ENCODE measurements at places on chromosomes 3 and 15. TPM values are rescaled to one million over a fixed set of nuclear protein-coding genes. Genes with fewer than 3 reads are reported as not detected.

IL17RD gene
- 1.2 TPM for total RNA-seq

COL6A5 gene
- total RNA-seq: not detected

DNA sequence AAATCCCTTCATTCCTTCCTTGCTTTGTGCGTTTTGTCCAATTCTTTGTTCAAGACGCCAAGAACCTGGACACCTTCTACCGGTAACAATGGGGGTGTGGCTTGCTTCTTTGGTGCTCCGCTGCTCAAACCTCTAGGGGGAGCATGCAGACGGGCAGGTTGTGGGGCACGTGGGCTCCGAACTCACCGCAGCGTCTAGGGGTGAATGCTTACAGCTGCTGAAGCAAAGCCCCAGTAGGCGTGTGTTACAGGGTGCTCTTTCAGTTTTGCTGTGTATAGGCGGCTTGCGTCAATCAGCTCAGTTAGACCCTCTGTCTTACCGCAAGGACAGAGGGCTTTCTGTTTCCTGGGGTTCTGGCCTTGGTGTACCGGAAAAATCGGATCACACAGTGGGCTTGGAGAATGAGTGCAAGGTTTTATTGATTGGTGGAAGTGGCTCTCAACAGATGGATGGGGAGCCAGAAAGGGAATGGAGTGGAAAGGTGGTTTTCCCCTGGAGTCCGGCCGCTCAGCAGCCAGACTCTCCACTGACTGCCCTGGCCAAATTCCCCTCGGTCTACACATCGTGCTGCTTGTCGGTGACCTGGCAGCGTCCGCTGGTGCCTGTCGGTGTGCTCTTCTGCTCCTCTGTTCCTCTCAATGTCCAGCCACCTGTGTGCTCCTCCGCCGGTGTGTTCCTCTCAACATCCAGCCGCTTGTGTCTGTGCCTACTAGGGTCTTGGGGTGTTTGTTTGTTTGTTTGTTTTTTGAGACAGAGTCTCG, 1.2 kb upstream of the LRRC34 start:
- no peaks in the 10 kb centered on the region for H3K36me3 ChIP-seq
- DNase-seq: peak; percentile 7
- peak overlapping the region; percentile 43 for H3K4me3 ChIP-seq
- H3K27ac ChIP-seq: no peak overlapping the region
- peaks cover 6% of the 10 kb centered on the region for H3K4me1 ChIP-seq

DNA sequence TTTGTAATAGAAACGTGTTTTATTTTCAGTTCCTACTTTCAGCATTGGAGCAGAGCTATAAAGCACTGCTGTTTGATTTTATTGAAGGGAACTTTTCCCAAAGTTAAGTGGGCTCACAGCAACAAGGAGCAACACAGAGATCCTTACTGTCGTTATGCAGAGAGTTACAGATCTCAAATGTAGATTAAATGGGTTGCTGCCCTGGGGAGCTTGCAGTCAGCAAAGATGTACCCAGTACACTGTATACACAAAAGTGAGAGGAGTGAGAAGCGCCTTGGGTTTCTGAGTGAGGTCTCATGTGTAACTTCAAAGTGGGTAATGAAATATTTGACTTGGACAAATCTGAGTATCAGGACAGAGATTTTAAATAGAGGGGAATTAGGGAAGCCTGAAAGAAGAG, 47.7 kb downstream of the MED12L start:
- peaks cover 9% of the 10 kb centered on the region for H3K4me1 ChIP-seq
- H3K27me3 ChIP-seq: no peaks in the 10 kb centered on the region
- no peak for DNase-seq
- H3K36me3 ChIP-seq: no peaks in the 10 kb centered on the region
- no peak overlapping the region for H3K27ac ChIP-seq
- no peak overlapping the region for H3K4me3 ChIP-seq

GRCh38 chr15:93052090-93052879, 36.7 kb downstream of the RGMA start:
- H3K27ac ChIP-seq: no peak overlapping the region
- no peaks in the 10 kb centered on the region for H3K36me3 ChIP-seq
- DNase-seq: no peak
- H3K27me3 ChIP-seq: no peaks in the 10 kb centered on the region
- no peak overlapping the region for H3K4me3 ChIP-seq
